Progenitor cell of endocrine pancreas (in vitro differentiated cells): ENCODE measurements at places on chromosomes 13 and 19. TPM values are rescaled to one million over a fixed set of nuclear protein-coding genes. Genes with fewer than 3 reads are reported as not detected.

- no peak overlapping the region for H3K27ac ChIP-seq
- no peak overlapping the region for H3K4me3 ChIP-seq
- H3K4me1 ChIP-seq: no peaks in the 10 kb centered on the region
- H3K27me3 ChIP-seq: no peaks in the 10 kb centered on the region
- no peak for DNase-seq
These were observed 1058.2 kb downstream of the PCDH9 start for GRCh38 chr13:66171920-66172319.

- peaks cover 21% of the 10 kb centered on the region for H3K36me3 ChIP-seq
- DNase-seq: no peak
- no peak overlapping the region for H3K27ac ChIP-seq
These were observed 49.9 kb downstream of the N4BP2L1 start for GRCh38 chr13:32378012-32378411.

CRB3 gene
- total RNA-seq: 63.0 and 71.2 TPM in 2 replicates

DNA sequence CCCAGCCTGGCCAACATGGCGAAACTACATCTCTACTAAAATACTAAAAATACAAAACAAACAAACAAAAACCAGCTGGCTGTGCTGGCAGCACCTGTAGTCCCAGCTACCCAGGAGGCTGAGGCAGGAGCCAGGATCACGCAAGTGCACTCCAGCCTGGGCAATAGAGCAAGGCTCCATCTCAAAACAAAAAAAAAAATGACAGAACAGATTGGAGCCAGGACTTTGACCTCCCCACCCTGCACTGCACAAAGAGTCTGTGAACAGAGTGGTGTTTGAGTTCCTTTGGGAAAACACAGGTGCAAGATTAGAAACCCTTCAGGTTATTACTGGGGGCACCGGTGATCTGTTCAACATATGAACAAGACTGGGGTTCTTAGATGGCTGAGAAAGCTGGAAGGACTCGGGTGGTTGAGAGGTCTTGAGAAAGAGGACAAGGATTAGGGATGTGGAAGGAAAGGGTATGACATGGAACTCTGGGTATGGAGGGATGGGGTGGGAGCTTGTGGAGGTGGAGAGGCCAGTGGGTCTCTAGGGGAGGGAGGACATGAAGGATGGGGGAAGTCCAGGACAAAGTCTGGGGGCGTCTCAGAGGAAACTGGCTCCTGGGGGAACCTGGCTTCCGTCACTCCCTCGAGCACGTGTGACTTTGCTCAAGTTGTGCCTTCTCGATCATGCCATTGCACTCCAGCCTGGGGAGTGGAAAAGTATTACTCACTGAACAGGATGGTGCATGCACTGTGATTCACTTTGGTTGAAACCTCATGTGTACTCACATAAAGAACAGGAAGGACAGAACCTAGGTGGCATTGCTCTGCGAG lies 25.9 kb downstream of the RCN3 start:
- H3K36me3 ChIP-seq: peaks cover 29% of the 10 kb centered on the region
- H3K27me3 ChIP-seq: no peaks in the 10 kb centered on the region
- DNase-seq: no peak
- H3K4me1 ChIP-seq: peaks cover 27% of the 10 kb centered on the region
- peak overlapping the region; percentile 97 for H3K27ac ChIP-seq
- peak overlapping the region; percentile 64 for H3K4me3 ChIP-seq

- H3K4me3 ChIP-seq: no peak overlapping the region
- H3K27ac ChIP-seq: peak overlapping the region; percentile 18
- DNase-seq: no peak
- no peaks in the 10 kb centered on the region for H3K27me3 ChIP-seq
- H3K36me3 ChIP-seq: peaks cover 6% of the 10 kb centered on the region
- H3K4me1 ChIP-seq: peaks cover 20% of the 10 kb centered on the region
These were observed 65.8 kb downstream of the FREM2 start for GRCh38 chr13:38752686-38753085.

ATP8B3 gene
- total RNA-seq: 3.7 and 4.1 TPM in 2 replicates

- no peaks in the 10 kb centered on the region for H3K27me3 ChIP-seq
- H3K4me1 ChIP-seq: peaks cover 35% of the 10 kb centered on the region
- H3K4me3 ChIP-seq: no peak overlapping the region
- H3K36me3 ChIP-seq: no peaks in the 10 kb centered on the region
These were observed 10.2 kb downstream of the PPP1R37 start for GRCh38 chr19:45103156-45103507.

- no peak overlapping the region for H3K4me3 ChIP-seq
- H3K27me3 ChIP-seq: no peaks in the 10 kb centered on the region
These were observed 145.2 kb upstream of the KLHL1 start for GRCh38 chr13:70253411-70253810.

NLRP5 gene
- not detected in 2 replicates for total RNA-seq

- peaks cover 28% of the 10 kb centered on the region for H3K4me1 ChIP-seq
- no peak overlapping the region for H3K4me3 ChIP-seq
- no peak for DNase-seq
- H3K27ac ChIP-seq: peak overlapping the region; percentile 34
These were observed 391.6 kb downstream of the KCNRG start for GRCh38 chr13:50406831-50407230.

- H3K27me3 ChIP-seq: peaks cover 34% of the 10 kb centered on the region
- H3K4me3 ChIP-seq: no peak overlapping the region
- no peak for DNase-seq
- H3K36me3 ChIP-seq: no peaks in the 10 kb centered on the region
- H3K4me1 ChIP-seq: no peaks in the 10 kb centered on the region
These were observed 34.3 kb upstream of the SHKBP1 start for GRCh38 chr19:40542202-40542859.

DNA sequence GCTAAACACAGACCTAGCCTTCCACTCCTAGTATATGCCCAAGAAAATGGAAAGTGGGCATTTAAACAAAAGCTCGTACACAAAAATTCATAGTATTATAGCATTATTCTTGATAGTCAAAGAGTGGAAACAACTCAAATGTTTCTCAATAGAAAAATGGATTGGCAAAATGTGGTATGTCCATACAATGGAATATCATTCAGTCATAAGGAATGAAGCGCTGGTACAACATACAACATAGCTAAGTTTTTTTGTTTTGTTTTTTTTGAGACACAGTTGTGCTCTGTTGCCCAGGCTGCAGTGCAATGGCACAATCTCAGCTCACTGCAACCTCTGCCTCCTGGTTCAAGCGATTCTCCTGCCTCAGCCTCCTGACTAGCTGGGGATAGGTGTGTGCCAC lies 11.9 kb downstream of the ZNF558 start:
- H3K36me3 ChIP-seq: peaks cover 90% of the 10 kb centered on the region
- no peak for DNase-seq

HCST gene
- 1.6 TPM in 1 of 2 replicates, not detected in the other for total RNA-seq

STXBP2 gene
- total RNA-seq: 141 and 143 TPM in 2 replicates

DNA sequence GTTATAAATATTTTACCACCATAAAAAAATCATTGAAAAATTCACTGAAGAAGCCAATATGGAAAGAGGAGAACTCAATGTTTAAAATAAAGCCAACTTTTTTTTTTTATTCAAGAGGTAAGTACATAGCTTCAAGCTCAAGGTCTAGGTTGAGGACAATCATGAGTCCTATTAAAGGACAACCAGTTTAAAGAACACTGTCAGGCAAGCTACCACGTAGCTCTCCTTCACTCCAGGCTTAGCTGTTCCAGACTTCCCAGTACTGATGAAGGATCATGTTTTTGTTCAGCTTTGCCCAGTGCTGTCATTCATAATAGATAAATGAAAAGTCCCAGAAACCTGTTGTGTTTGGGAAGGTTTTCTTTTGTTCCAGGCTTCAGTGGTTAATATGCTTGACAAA lies 10.0 kb upstream of the MLNR start:
- no peak for DNase-seq
- H3K4me1 ChIP-seq: peaks cover 3% of the 10 kb centered on the region
- H3K4me3 ChIP-seq: no peak overlapping the region

DNA sequence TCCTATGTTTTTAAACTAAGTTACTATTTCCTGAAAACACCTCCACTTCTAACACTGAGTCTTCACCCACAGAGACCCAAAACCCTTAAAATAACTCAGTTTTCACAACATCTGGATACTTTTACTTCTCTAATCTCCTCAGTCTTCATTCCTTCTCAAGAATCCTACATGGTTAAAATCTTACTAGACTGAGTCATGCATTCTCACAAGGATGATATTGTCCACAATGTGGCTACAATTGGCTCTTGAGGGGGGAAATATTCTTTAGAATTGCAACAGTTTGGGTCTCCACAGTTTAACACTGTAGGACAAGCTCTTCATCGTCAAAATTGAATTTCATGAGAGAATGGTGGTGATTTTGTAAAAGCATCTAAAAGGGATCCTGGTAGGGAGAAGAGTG lies 397.1 kb downstream of the SLITRK5 start:
- H3K27me3 ChIP-seq: no peaks in the 10 kb centered on the region
- H3K36me3 ChIP-seq: no peaks in the 10 kb centered on the region
- H3K4me3 ChIP-seq: no peak overlapping the region
- H3K27ac ChIP-seq: no peak overlapping the region
- DNase-seq: no peak
- H3K4me1 ChIP-seq: no peaks in the 10 kb centered on the region
